ENCODE measurements at places on chromosomes 7 and 10. TPM values are rescaled to one million over a fixed set of nuclear protein-coding genes. Genes with fewer than 3 reads are reported as not detected.

Gene CFAP58
- polyA plus RNA-seq, result 0.15 TPM

Gene VIPR2
- 0.48 TPM for polyA plus RNA-seq

Gene PDLIM1
- polyA plus RNA-seq, result 160 TPM

Gene FZD8
- polyA plus RNA-seq, result 0.93 TPM

Gene CYP3A5
- polyA plus RNA-seq, result 0.09 TPM

Gene H2BK1
- polyA plus RNA-seq, result not detected

Gene GIMAP8
- 27.3 TPM for polyA plus RNA-seq

Gene HTR5A
- polyA plus RNA-seq, result not detected

Gene OR2F1
- polyA plus RNA-seq, result not detected

Data from spleen (tissue), 13 donors.